ENCODE measurements at places on chromosomes 3 and 15.

DNA sequence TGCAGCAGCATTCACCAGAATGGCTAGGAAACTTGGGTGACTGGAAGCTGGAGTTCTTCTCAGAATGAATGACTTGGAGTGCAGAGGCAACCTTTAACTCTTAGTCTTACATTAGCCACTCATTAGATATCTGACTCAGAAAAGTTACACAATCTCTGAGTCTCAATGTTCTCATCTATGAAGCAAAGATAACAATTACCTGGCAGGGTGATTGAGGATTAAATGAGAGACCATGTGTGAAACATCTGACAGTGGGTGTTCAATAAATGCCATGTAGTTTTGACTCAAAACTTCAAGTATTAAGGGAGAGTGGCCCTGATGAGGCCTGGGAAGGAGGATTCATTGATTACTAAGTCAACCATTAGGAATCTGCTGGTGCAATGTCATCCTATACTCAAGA is 48.3 kb downstream of the MRPL3 start:
- DNase-seq: no peak

- no peak for DNase-seq
These were observed 3.9 kb downstream of the SLC6A1 start for GRCh38 chr3:10996345-10997013.

DNA sequence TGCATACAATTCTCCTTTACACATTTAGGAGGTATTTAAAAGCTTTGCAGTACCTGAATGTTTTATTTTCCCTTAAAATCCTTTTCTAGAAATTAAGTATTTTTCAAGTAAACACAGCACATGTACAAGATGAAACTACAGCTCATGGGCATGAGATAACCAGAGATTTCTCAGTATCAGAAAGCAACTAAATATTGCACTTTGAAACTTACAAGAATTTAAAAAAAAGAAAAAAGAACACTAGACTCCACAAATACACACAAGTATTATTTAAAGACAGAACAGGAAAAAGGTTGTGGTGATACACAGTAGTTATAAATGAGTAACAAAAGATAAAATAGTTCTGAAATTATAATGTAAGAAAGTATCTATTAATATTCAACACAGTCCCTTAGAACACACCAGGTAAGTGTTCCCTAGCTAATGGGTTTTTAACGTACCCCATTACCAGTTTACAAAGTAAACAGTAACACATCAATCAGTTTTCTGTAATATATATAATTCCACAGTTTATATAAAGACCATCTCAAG is 35.3 kb downstream of the SLTM start:
- DNase-seq: no peak

GRCh38 chr3:130934442-130935089 is 40.7 kb downstream of the ATP2C1 start:
- DNase-seq: no peak

DNA sequence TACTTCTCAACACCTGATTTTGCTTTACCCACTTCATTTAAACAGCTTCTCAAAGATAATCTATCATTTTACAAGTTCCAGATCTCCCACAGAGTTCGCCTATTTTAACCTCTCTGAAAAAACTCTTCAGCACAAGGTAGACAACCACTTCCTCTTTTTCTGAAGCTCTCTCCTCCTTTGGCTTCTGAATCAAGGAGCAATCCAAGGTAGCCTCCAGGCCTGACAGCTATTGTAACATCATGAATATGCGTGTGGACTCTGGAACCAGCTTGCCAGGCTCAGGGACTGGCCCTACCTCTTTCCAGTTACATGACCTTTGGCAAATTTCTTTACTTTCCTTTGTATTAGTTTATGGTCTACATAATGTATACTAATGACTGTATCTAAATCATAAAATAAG is 405.9 kb upstream of the ZNF385D start:
- no peak for DNase-seq

GRCh38 chr3:53074761-53075742 is 29.2 kb upstream of the SFMBT1 start:
- no peak for DNase-seq

- no peak for DNase-seq
These were observed 41.4 kb downstream of the DNAJB8 start for GRCh38 chr3:128425142-128425845.

- no peak for DNase-seq
These were observed 274.9 kb upstream of the SEMA6D start for GRCh38 chr15:47442371-47442770.

GRCh38 chr3:180402471-180403073 is 199.4 kb upstream of the TTC14 start:
- DNase-seq: no peak

DNA sequence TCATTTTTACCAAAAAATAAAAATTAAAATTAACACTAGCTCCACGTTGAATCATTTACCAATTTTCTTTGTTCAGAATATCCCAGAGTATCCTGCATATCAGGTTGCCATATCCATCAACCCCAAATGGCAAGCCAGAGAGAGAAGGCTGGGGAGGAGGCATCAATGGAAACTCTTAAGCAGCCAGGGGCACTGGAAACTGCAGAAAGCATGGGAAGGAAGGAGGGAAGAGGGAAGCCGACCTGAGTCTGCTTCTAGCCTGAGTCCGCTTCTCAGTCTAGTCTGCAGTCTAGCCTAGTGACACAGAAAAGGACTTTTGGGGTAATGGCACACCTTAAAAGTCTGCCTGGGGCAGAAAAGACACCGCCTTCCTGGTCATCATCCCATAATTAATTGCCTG is 1.6 kb upstream of the MTHFS start:
- DNase-seq: no peak

DNA sequence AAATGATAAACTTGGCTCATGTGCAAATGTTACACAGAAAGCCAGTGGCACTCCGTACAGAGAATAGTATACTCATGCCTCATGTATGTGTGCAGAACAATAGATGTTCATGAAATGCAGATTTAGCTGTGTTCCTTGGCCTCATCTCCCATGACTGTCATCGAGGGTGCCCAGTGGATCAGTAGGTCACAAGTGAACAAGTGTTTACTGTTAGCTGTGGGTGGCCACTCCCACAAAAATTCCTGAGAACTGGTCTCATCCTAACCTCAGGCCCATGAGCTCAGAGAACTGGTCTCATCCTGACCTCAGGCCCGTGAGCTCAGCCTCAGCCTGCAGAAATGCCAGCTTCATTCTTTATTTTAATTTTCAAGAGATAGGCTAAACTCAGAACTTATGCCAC is 124.1 kb downstream of the GADL1 start:
- no peak for DNase-seq

GRCh38 chr15:81400640-81401236 is 26.7 kb upstream of the TMC3 start:
- no peak for DNase-seq

GRCh38 chr3:47877290-47877689 is 74.4 kb downstream of the DHX30 start:
- no peak for DNase-seq

DNA sequence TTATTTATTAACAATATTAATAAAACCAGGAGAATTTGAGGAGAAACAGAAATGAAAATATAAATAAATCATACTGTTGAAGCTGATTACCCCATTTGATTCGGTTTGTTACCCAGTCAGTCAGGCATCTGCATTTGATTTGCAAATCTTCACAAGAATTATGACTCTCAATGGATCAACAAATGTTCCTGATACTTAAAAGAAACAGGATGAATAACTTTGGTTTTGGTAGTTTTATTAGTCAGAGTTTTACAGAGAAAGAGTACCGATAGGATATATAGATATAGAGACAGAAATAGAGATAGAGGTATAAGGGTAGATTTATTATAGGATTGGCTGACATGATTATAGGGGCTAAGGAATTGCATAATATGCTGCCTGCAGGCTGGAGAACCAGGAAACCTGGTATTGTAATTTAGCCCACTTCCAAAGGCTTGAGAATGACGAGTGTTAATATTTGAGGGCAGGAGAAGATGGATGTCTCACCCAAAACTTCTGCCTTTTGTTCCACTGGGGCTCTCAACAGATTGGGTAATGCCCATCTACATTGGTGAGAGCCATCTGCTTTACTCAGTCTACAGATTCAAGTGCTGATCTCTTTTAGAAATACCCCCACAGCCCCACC is 241.6 kb upstream of the COL8A1 start:
- no peak for DNase-seq

- DNase-seq: no peak
These were observed 15.4 kb downstream of the ALPK3 start for GRCh38 chr15:84832448-84833040.

GRCh38 chr3:142087676-142088075 is 61.7 kb downstream of the TFDP2 start:
- DNase-seq: no peak

DNA sequence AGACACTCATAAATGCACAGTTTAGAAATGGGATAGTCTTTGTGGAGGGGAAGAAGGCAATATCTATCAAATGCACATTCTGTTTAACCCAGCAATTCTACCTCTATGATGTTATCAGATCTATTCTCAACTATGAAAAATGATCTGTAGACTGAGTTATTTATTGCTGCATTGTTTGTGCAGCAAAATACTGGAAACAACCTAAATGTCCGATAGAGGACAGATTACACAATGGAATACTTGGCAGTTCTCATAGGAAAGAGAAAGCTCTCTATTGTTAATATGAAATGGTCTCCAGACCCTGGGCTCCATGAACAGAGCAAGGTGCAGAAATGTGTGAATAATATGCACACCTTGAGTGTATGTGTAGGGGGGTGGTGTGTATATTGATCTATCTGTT is 49.0 kb upstream of the SELENOK start:
- DNase-seq: no peak

DNA sequence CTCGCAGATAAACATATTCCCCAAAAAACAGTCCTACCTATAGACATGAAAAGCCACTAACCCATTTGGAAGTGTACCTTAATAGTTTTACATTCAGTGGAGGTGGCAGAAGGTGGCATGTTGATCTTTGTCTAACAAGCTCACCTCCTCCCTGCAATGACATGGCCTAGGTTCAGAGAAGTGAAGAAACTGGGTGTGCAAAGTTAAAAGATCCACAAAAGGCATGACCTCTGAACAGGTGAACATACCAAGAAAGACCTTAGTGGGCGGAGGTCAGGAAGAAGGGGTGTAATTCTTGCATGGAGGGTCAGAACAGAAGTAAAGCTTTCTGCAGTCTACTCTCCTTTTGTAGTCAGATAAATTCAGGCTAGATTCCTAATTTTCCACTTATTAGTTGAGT is 822 bp downstream of the MRPL3 start:
- no peak for DNase-seq

DNA sequence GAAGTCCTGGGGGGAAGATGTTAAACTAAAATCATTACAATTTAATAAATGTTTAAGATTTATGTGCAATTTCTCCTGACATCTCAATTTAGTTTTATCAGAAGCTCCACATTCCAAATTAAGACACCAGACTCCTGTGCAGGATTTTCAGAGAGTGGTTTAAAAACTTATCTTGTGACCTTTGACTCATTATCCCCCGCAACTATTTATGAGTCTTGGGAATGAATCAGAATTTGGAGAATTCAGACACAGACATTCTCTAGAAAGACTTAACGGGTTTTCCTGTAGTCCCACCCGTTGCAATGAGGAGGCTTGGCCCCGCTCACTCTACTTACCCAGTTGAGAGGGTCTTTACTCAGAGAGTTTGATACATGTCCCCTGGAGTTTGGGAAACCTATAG is 7.1 kb downstream of the OR5K2 start:
- no peak for DNase-seq

DNA sequence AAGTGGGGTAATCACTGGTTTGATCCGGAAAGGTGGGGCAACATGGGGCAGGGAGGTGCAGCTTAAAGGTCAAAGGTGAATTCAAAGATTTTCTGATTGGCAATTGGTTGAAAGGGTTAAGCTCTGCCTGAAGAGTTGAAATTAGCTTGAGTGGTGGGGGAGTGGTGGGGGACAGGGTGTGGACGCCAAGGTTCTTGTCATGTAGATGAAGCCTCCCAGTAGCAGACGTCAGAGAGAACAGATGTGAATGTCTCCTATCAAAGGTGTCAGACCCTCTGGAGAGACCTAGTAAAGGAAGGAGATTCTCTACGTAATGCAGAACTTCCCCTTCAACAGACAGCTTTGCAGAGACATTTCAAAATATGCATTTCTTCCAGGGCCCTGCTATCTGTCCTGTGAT is 62.8 kb downstream of the ABCC5 start:
- DNase-seq: no peak

- no peak for DNase-seq
These were observed 44.5 kb upstream of the FNDC3B start for GRCh38 chr3:171994646-171995428.

DNA sequence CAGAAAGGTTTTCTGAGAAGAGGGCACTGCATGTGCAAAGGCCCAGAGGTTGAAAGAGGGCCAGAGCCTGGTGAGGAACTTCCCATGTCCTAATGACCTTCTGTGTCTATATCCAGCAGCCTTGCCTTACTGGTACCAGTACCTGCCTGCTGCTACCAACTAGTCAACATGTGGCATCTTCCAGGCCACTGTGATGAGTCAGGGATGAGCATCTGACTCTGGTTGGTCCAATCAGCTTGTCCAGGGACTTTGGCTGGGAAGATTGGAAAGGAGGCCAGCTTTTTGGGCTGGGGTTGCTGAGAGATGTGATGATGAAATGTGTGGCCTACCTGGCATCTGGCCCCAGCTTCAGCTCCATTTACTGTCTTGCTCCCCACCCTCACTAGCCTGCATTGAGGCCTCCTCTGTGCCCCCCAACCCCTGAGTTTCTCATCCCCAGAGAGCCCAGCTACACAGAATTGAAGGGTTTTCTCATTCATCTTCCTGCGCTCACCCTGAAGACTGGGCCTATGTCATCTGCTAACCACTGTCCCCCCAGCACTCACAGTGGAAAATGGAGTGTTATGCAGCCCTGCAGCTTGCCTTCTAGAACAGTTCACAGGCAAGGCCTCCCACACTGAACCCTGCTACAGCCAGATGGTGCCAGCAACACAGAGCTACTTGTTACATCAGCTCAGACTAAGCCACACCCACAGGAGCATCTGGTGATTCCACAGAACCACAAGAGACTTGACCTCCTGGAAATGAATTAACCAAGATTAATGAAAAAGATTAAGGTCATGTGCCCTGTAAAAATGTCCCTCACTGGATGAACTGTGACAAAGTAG is 1.3 kb upstream of the TWF2 start:
- DNase-seq: no peak

DNA sequence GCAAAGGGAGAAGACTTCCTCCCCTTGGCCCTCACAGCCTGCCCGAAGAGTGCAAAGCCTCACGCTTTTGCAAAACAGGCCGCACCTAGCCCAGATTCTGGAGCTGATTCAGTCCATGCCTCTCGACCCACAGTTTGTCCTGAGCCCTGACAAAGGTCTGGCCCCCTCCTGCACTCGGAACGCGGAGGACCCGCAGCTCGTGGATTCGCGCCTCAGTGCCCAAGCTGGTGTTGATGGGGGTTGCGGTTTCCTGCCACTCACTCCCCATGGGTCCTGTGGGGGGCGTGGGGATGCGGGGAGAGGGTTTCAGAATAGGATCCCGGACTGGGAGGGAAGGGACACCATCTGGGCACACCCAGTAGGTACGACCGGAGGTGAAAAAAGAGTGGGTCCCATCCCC is 594 bp upstream of the CRABP1 start:
- no peak for DNase-seq

DNA sequence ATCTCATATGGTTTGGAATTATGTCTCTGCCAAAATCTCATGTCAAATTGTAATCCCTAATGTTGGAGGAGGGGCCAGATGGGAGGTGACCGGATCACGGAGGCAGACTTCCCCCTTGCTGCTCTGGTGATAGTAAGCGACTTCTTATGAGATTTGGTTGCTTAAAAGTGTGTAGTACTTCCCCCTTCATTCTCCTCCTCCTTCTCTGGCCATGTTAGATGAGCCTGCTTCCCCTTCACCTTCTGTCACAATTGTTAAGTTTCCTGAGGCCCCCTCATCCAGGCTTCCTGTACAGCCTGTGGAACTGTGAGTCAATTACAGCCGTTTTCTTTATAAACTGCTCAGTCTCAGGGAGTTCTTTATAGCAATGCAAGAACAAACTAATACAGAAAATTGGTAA is 51.1 kb downstream of the NEDD4 start:
- no peak for DNase-seq

All from stimulated activated CD8-positive, alpha-beta memory T cell treated with anti-CD3 and anti-CD28 coated beads, Interleukin-2, amount 100 ng/mL, for 48 hours (primary cell).